Stimulated activated CD4-positive, alpha-beta T cell treated with anti-CD3 and anti-CD28 coated beads, Interleukin-15, amount 100 ng/mL, for 1 hour (primary cell): ENCODE measurements at places on chromosomes 4 and X.

- no peak for DNase-seq
Observed at GRCh38 chrX:106599411-106599810, 12.4 kb upstream of the RADX start.

- no peak for DNase-seq
Observed at GRCh38 chr4:80790152-80790551, 240.4 kb upstream of the BMP3 start.

DNA sequence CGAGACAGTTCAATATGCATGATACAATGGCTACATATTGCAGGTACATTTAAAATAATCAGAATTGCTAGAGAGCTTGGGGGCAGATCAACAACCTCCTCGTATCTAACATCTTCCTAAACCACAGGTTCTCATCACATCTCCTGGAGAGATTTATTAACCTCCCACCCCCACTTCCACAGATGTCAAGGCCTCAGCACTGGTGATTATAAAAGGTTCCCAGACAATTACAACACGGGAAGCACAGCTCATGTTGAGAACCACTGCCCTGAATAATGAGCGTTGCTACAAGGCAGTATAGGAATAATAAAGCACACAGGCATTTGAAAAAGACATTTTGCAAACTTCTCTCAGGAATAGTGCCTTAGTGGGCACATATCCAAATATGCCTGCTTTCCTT, 42.8 kb downstream of the ELOVL6 start:
- no peak for DNase-seq

- no peak for DNase-seq
Observed at GRCh38 chr4:185792384-185793115, 19.4 kb downstream of the SORBS2 start.

- DNase-seq = no peak
Observed at GRCh38 chr4:71607780-71608677, 175.8 kb downstream of the GC start.

GRCh38 chr4:139609647-139610046, 53.6 kb upstream of the SETD7 start:
- no peak for DNase-seq

DNA sequence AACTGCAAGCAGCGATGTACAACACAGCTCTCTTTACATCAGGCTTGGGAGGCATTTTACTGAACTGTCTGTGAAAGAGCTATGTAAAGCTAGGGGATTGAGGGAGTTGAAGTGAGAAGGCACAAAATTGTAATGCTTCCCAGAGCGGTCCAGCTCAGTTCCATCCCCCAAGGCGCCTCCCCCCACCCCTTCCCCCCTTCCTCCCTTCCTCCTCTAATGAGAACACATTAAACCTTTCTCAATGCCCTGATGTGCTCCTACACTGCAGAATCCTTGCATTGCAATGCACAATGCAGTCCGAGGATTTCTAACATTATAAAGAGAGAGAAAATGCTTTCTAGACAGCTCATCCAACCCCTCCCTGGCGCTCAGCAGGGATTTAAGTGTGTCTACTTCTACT, 73.9 kb downstream of the CXXC4 start:
- no peak for DNase-seq

DNA sequence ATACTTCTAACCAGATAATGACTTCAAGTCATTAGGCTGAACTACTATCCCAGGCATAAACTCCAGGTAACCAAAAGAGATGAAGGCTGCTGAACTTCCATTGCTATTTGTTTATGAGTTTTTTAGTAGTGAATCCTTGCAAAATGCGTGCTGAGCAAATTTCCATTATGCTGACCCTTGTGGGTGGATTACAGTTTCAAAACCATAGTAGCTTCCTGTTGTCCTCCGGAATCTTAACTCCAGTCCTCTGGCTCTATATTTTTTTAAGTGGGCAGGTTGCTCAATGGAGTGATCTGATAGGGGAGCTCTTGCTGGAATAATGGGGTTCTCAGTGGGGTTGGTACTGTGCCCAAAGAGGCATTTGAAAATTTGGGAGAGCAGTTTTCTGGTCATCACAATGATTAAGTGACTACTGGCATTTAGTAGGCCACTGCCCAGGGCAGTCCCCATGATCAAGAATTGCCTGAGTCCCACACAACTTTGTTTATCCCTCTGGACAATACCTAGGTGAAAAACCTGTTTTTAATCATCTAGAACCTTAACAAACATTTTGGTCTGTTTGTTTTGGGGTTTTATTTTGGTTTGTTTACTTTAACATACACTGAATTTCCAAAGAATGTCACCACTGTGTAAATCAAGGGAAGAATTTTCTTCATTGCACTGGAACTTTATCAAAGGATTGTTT, 302.3 kb upstream of the GATB start:
- DNase-seq = no peak

GRCh38 chr4:124151031-124151430, 561.5 kb downstream of the ANKRD50 start:
- no peak for DNase-seq

GRCh38 chr4:94419956-94420355, 31.8 kb upstream of the PDLIM5 start:
- no peak for DNase-seq

GRCh38 chr4:151555151-151555945, 146.4 kb downstream of the FHIP1A start:
- DNase-seq = no peak

DNA sequence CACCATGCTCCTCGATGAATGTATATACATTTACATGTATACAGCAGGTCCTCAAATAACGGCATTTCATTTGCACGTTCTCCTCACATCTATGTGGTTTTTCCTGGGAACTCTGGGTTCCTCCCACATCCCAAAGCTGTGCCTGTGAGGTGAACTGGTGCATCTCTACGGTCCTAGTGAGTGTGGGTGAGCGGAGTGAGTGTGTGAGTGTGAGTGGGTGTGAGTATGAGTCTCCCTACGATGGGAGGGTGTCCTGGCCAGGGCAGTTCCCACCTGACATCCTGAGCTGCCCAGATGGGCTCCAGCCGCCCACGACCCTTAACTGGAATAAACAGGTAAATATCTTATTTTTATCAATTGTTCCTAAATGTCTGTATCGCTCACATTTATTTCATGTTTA, 40.0 kb downstream of the ACSL1 start:
- no peak for DNase-seq

DNA sequence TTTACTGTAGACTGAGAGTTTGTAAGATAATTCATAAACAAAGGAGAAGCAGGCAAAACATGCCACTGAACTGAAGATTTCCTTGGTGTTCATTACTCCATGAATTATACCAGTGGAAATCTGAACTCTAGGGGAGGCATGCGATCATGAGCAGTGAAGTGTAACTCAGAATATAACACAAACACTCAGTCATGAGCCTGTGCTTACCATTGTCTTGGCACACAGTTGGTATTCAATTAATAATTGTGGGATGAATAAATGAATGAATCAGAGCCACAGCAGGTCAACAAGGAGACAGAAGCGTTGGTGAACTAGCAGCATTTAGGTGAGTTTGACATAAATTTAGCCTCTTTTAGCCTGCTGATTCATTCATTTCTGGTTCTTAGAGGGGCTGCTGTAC, 263.5 kb upstream of the DKK2 start:
- no peak for DNase-seq

DNA sequence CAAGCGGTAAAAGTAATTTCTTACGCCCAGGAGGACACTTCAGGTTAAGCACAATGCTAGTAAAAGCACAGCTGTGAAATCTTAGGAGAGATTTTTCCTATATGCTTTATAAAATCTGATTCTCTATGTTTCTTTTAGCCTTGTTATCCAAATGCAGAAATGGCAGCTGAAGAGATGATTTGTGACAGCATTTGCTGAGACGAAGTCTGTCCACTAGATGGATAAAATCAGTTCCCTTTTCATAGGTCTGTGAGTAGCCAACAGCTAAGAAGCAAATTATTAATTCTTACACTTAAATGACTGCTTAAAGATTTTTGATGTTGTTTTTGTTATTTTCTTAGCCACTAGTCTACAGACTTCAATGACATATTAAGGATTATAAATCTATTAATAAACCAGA, 5.3 kb downstream of the GPM6A start:
- DNase-seq = no peak

DNA sequence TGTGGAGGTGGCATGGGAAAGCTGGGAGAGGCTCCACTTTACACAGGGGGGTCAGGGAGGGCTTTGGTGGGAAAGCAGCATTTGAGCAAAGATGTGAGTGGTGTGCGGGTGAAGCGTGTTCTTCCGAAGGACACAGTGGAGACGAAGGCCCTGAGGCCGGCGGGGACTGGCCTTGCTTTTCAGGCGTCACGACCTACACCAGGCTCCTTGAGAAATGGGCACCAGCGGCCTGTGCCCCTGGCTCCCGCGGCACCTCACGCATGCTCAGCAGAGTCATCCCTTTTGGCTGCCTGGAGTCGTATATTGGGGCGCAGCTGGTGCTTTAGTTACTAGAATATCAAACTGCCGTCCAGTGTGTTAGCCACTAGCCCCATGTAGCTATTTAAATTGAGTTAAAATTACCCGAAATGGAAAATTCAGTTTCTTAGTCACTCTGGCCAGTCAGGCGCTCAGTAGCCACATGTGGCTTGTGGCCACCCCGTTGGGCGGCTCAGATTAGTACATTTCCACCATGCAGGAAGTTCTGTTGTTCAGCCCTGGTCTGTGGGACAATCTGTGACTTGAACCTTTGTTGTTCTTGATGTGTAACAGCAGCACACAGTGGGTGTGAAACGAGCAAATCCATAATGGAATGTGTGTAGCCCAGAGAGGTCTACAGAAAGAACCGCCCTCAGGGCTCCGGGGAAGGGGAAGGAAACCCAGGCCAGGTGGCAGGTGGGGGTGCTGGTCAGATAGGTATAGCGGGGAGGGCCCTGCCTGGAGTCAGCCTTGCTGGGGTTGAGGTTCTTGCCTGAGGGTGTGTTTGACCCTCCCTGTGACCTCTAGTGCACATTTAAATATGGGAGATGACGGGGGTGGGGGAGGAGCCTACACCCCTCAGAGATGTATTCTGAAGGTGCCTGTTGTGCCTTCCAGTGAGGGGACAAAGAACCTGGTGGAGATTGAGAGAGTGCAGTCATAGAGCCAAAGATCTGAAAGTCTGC, 30.4 kb downstream of the TBC1D14 start:
- no peak for DNase-seq

GRCh38 chrX:7086384-7086783, 61.1 kb upstream of the STS start:
- DNase-seq = no peak

- DNase-seq = no peak
Observed at GRCh38 chr4:25914670-25915352, 791 bp downstream of the SMIM20 start.

GRCh38 chr4:139278485-139278884, 1.5 kb downstream of the MGARP start:
- no peak for DNase-seq

- no peak for DNase-seq
Observed at GRCh38 chr4:89353514-89353913, 45.9 kb upstream of the GPRIN3 start.
